ENCODE measurements at places on chromosomes 5 and 9. TPM values are rescaled to one million over a fixed set of nuclear protein-coding genes. Genes with fewer than 3 reads are reported as not detected.

DNA sequence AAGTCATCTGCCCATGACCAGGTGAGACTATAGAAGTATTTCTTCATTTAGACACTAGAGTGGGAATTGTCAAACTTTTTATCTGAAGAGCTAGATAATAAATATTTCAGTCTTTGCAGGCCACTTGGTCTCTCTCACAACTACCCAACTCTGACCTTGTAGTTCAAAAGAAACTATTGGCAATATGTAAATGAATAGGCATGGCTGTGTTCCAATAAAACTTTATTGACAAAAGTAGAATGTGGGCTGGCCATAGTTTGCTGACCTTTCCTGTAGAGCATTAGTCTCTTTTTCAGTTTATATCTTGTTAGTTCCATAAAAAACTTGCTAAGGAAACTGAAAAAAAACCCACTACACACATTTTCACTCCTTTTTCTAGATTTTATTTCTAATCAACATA, 535.5 kb downstream of the PRR16 start:
- DNase-seq = no peak

- DNase-seq = no peak
These were observed 32.1 kb upstream of the ALDH1A1 start for GRCh38 chr9:72984991-72985390.

DNA sequence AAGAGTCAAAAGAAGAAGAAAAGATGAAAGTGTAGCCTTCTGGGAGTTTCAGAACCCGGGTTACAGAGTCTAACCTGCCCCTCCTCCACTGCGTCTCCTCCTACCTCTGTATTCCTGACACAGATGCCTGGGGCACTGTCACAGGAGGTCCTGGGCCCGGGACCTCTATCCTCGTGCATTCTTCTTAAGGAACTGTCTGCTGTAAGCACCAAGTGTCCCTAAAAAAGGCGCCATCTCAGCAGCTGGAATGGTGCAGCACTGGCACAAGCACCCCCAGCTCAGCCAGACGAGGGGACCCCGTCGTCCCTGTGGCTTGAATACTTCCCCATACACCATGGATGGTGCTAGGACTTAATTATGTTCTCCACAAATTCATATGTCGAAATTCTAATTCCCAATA, 35.8 kb upstream of the MVB12B start:
- no peak for DNase-seq

GRCh38 chr5:60698336-60698735, 1.6 kb downstream of the DEPDC1B start:
- no peak for DNase-seq

DNA sequence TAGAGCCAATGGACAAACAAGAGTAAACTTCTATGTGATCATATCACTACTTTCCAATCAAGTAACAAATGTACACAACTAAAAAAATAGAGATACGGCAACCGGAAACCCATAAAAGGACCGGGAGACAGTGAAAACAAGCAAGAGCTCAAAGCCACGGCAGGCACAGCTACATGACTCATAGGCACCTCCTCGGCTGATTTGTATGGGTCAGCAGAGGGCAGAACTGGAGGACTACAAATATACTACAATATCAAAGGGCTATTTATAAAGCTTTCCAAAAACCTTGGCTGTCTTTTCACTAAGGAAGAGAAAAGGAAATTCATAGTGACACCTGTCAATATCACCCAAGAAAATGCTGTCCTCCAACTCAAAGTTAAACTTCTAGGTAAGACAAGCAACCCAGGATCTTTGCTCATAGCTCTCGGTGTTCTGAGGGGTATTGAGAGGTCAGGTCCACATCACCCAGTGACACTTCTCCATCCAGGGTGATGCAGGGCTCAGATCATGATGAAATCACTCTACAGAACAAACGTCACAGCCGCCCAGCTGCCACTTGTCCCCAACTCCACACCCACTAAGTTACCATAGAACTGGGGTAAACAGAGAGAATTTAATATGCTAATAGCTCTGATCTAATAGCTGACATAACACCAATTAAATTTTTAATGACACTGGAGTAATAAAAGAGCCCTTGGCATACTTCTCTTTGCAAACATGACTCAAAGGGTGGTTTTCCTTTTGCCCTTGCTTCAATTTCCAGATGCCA, 41.3 kb downstream of the PFDN1 start:
- no peak for DNase-seq

DNA sequence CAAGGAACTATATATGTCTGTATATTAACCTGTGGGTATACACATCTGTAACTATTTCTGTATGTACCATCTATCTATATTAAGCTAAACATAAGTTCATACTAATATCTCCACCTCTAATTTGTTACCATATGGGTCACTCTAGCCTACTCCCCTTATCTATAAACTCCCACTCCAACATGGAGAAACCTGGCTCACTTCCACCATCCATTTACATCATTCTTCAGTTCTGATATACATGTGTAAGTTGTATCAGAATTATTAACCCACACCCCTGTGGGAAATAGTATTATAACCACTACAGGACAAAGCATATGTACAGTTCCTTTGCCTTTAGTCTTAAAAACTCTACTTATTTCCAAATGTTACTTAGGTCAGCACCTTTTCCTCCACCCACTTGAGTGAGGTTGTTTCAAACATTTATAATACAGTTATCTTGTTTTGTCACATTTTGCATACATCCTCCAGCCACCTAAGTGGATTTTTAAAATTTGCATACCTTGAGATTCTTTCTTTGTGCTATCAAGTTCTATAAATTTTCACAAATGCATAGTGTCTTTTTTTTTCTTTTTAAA, 10.6 kb downstream of the NDFIP1 start:
- DNase-seq = no peak

DNA sequence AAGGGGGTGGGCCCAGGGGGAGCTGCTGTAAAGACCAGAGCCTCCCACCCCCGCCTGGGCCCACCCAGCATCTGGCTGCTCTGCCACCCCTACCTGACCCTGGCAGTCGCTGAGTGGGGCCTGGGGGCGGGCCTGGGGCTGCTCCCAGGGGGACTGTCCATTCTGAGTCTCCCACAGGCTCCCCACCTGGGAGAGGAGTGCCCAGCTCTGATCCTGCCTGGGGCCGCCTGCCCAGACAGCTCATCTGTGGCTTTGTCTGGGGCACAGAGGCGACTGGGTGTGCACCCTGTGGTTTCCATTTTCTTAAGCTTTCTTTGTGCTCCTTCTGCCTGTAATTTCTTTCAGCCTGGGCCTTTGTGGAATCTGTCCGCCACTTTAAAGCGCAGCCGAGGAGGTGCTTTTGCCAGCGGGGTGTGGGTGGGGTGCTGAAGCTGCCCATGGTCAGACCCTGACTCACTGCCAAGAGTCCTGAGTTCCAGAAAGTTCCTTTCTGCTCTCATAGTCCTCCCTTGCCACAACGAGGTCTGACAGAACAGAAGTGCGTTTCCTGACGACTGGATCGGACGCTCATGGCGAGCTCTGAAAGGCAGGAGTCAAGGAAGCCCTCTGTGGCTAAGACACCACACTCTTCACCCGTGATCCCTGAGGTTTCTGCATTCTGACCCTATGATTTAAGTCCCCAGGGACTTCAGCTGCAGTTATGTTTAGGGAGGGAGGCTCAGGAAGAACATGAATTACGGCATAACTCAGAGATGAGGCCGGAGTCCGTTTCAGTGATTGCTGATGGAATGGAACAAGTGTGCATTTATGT, 225.0 kb downstream of the FANCC start:
- no peak for DNase-seq

DNA sequence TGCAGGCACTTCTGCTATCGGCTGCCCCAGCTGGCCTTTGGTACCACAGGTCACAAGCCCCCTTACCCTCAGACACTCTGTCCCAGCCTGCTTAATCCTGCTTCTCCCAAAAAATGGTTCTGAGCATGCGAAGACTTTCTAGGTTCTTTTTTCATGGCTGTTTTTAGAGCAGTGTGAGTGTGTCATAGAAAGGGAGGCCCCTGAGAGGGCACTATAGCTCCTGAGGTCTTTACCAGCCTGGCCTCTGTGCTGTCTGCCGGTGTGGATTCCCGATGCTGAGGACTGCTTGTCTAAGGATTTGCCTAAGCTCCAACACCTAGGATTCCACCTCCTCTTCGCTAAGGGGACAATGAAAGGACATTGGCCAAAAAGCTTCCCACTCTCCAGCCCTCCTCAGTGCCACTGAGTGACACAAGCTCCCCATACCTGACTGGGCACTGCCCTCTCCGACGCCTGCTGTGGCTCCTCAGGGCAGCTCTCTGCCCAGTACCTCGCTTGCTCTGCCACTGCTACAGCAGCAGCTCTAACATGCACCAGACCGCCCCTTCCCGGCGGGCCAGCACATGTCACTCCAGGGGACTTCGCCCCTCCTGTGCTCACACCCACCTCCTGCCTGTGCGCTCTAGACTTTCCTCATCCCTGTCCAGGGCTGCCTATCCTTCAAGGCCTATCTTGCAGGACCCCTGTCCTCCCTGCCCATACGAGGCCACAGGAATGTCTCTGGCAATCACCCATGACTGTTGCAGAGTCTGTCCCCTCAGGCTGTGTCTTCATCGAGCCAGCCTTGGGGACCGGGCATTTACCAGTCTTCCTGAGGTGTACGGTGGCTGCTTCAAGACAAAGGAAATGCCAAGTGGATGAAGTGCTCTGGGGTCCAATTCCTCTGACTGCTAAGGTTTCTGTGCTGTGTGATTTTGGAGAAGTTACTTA, 21.0 kb downstream of the MACROH2A1 start:
- no peak for DNase-seq

DNA sequence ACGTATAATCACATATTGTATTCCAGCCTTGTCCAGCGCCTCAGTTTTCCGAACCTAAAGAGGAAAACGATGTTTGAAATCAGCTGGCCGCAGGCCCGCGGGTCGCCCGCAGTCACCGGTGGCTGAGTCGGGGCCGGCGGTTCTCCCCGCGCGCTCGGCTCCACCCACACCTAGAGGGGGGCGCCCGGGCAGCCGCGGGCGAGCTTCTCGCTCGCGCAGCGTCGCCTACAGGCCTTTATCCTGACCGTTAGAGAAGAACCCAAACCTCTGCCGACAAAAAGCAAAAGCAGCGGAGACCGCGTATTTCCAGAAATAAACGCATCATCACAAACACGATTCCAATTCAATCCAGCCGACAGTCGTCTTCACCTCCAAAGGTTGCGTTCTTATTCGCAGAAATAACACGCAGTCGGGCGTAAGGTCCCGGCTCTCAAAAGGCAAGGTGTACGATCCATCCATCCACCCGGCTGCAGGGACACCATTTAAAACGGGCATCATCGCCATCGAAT, 725 bp upstream of the NIPBL start:
- DNase-seq = peak; percentile 82

DNA sequence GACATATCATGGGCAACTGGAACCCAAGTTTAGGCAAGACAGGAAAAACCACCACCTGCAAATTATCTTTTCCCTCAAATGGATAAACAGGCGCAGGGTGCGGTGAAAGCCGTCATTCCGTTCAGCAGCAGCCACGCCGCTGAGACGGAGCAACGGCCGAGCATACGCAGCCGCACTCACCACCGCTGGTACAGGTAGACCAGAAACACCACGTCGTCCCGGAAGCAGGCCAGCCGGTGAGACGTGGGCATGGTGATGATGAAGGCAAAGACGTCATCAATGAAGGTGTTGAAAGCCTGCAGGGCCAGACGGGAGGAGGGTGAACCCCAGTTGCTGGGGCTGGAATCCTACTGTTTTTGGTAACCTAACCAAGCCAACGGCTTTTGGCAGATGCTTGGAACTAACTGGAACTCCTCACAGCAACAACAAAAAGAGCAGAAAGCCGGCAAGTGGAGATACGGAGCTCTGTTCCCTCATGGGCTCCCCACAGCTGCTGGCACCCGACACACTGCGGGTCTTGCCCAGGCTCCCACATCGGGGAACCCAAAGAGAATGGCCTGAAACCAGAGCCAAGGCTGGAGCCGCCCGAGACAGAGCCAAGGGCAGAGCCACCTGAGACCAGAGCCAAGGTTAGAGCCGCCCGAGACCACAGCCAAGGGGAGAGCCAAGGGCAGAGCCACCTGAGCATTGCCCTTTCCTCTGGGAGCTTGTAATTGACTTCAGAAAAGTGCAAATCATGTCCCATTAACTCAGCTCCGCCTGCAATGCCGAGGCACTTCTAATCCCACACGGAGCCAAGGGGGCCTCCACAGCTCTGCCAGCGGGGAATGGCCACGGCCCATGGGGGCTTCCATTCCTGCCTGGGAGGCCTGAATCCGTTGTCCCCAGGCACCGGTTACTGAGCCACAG, 24.2 kb downstream of the CLPTM1L start:
- DNase-seq = no peak

GRCh38 chr9:79254900-79255650, 316.7 kb upstream of the TLE4 start:
- no peak for DNase-seq

DNA sequence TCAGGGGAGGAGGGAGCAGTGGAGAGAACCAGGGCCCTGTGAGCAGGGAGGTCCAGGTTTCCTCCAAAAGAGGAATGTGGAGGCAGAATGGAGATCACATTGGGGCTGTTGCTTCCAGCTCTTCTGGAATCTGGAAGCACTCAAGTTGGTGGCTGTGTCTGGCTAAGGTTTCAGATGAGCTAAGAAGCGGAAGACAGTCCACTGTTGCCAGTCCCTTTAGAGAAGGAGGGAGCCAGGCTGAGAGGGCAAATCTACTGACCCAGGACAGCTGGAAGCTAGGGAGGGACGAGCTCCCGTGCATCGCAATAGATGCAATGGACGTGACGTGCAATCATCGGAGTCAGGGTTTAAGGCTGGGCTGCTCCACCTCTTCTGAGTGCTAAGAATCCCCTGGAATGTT, 71.2 kb downstream of the TENT4A start:
- no peak for DNase-seq

DNA sequence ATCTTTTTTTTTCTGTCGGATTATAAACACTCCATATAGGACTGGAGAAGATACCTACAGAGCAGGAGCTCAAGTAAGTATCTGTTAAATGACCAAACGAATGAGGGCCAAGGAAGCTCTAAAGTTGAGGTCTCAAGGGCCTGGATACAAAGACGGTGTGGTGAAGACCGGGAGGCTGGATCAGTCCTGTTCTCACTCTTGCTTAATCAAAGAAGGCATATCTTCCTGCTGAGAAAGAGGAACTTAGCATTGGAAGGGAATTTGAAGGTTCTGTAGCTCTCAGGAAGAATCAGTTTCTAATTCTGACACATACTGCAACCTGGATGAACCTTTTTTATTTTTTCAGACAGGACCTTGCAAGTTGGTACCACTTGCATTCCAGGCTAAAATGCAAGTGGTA, 28.3 kb upstream of the PAX5 start:
- DNase-seq = no peak

Gene GFI1B
- total RNA-seq = not detected
